Activated B cell treated with CpG ODN at 0.5 μM for 24 hours (primary cell): ENCODE measurements at places on chromosomes 6 and 20.

DNA sequence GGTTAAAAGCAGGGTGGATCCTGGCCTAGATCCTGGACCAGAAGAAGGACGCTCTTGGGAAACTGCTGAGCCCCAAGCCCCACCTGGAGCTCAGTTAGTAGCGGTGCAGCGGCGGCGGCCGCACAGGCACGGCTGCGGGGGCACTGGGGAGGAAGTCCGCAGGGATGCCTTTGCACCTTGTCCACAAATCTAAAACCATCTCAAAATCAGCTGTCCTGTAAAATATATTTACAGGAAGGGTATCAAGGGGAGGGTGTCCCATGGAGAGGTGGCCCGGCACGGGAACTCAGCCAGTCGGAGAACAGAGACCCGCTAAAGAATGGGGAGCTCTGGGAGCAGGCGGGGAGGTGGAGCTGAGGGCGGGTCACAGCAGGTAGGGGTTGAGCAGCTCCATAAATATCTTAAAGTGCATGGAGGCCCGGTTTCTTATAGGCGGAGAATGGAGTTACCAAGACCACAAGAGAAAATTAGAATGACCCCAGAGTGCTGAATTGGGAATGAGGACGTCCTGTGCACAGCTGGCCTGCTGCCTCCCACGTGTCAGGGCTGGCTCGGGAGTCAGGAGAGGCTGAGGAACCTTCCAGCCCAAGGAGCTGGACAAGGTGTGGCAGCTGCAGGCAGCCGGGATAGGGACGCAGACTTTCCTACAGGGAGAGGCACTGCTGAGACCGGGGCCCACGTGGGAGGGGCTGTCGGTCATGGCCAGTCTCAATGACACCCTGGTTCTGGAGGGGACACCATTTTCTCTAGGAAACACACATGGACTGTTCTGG is 8.0 kb downstream of the MTG2 start:
- DNase-seq, result no peak

GRCh38 chr6:16414205-16414604 is 175.8 kb downstream of the GMPR start:
- no peak for DNase-seq

GRCh38 chr6:8481727-8482126 is 46.4 kb upstream of the SLC35B3 start:
- no peak for DNase-seq

DNA sequence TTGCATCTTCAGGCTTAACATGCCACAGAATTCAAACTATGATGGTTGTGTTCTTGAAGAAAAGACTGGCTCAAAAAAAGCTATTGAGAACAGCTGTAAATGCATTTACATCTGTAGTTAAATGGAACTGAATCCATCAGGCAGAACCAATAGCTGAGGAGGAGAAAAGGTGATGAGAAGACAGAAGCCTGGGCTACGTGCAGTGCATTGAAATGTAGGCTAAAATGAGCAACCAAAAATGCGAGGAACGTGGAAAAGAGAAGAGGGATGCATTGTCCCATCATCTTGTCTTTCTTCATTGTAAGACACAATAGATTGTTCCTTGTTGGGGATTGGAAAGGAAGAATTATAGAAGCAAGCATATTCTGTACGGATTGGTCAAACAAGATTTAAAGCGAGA is 13.8 kb upstream of the HDDC2 start:
- no peak for DNase-seq

- DNase-seq, result no peak
These were observed 108.4 kb upstream of the SIM1 start for GRCh38 chr6:100573166-100573565.

GRCh38 chr6:11217360-11218101 is 14.9 kb downstream of the NEDD9 start:
- no peak for DNase-seq

DNA sequence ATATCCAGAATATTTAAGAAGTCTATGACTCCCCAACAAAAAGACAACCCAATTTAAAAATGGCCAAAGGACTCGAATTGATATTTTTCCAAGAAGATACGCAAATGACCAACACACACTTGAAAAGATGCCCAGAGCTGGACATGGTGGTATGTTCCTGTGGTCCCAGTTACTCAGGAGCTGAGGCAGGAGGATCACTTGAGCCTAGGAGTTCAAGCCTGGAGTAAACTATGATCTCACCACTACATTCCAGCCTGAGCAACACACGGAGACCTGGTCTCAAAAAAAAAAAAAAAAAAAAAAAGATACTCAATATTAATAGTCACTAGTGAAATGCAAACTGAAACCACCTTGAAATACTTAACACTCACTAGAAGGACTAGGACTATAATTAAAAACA is 12.2 kb upstream of the ARMC2 start:
- no peak for DNase-seq

DNA sequence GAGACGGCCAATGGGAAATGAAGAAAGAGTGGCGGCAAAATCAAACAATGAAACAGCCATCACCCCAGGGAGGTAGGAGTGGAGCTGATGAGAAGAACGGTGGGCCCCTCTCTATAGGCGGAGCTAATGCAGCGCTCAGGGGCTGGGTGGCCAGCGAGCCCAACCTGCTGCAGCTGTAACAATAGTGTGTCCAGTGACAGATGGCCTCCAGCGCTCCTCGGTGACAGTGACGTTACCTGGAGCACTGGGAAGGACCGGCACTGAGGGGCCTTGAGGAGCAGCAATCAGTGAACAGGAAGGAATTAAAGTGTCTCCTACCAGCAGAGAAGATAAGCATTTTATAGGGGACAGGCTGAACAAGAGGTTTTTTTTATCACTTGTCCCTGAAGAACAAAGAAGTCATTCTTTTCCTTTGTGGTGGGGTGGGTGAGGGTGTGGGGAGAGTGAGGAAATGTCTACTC is 81.6 kb downstream of the FOXA2 start:
- DNase-seq, result no peak

DNA sequence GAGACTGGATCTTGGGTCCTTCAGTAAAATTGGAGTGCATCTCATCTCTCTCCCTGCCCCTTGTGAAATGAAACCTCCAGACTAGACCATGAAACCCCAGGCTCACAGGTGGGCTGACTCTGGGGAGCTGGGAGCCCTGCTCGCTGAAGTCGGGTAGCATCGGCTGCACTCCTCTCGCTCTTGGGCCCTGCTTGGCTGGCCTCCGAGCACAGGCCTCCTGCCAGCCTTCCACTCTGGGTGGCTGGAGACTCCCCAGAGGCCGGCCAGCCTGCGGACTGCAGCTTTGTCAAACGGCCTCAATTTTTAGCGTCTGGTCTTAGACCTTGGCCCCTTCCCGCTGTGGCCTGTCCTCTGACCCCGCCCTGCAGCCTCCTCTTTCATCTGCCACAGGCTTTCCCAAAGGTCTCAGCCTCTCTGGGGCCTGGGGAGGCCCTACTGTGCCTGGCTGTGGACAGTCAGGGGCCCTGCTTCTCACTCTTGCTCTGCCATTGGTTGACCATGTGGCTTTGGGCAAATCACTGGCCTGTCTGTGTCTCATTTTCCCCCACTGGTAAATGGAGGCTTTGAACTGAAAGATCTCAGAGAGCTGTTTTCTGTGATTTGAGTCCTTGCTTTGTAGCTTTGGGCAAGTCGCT is 45.1 kb downstream of the SRC start:
- DNase-seq, result no peak
